ENCODE measurements at places on chromosomes 3 and 15. TPM values are rescaled to one million over a fixed set of nuclear protein-coding genes. Genes with fewer than 3 reads are reported as not detected.

- DNase-seq = no peak
Observed at GRCh38 chr3:144028798-144029411, 57.3 kb downstream of the DIPK2A start.

DNA sequence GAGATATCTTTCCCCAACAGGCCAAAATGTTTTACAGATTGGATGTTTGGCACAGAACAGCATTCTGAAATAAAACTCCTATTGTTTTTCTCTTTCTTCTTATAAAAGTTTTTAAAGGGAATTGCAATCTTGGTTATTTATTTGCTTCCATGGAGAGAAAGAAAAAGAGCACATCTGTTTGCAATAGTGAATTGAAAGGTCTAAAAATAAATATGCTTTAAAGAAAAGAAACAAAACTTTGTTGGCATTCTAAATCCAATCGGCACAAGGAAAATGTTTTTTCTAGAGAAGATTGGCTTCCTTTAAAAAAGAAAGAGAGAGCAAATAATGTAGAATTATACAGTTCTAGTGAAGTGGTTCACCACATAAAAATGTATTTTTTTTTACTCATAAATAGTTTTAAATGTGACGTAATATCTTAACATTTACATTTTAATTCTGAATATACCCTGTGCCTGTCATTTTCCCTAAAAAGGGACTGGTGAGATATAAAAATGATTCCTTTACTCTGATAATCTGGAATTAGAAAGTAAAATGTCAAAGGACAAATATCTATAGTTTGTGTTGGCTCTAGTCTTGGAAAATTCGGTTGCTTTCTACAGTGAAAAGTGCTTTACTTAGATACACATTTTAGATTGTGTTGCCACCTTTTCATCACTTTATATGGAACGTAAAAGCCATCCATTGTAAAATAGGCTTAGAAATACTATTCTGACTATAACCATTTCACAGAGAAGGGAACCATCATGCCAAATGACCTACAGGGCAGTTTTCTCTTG lies 257.4 kb upstream of the CBLB start:
- DNase-seq = no peak

Gene VIPR1
- total RNA-seq = 6.5 TPM

Gene WNT5A
- total RNA-seq = 1.3 TPM

Gene LMLN
- total RNA-seq = 4.5 TPM

Gene LDHAL6B
- not detected for total RNA-seq

Gene PPARG
- 0.42 TPM for total RNA-seq

Data from H9 (cell line).